ENCODE measurements at places on chromosomes 1 and 21.

DNA sequence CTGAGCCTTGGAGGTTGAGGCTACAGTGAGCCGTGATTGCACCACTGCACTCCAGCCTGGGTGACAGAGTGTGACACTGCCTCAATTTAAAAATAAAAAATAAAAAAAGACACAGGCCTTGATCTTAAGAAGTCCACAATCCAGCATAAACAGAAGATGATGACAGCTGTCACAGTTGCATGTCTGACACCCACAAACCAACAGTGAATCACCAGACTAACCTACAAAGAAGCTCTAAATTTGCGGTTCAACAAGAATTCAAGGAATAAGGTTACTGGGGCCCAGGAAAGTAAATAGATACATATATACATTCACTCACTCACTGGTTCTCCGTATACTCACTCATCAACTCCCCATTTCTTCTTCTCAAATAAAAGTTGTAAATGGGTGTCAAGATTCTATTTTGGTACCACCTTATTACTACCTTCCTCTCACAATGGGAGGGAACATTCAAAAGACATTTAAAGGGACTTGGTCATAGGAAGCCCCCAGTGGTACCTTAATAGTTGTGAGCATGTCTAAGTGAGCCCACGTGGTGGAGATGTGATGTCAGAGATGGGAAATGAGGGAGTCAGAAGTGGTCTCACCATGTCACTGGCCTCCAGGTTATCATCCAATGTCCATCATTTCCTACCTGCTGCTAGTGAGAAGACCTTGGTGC, 66.9 kb upstream of the PRDX6 start:
- DNase-seq = no peak

GRCh38 chr1:151069103-151069486, 1.5 kb upstream of the GABPB2 start:
- no peak for DNase-seq

GRCh38 chr21:29025328-29025713, 853 bp downstream of the USP16 start:
- DNase-seq = no peak

DNA sequence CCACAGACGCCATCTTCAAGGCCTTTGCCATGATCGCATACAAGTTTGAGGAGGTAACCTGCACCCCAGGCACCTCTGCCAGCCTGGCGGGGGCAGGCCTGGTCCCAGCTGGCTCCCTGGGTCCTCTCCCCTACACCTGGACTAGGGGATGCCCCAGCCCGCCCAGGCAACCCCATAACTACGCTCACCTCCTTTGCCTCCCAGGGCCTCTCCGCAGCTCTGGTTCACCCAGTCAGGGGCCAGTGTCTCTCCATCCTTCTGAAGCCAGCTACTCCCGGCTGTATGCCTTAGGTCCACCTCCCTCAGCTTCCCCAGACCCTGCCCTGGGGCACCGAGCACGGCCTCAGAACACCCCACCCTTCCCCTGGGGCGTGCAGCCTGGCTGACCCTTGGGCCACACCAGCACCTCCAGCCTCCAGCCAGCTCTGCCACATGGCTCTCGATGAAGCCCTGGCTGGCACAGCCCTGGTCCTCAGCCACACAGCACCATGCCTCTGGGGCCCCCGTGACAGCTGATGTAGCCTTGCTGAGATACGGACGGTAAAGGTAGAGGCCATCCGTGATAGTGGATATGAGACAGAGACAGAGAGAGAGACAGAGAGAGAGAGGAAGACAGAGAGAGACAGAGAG, 80.4 kb upstream of the COL6A1 start:
- DNase-seq = no peak

GRCh38 chr1:48675251-48675650, 101.4 kb downstream of the BEND5 start:
- no peak for DNase-seq

GRCh38 chr21:30146558-30147282, 19.9 kb downstream of the CLDN17 start:
- no peak for DNase-seq

GRCh38 chr1:11806307-11806936, 431 bp downstream of the CLCN6 start:
- DNase-seq = no peak

GRCh38 chr1:46464915-46465314, 24.7 kb upstream of the DMBX1 start:
- DNase-seq = no peak

All from amygdala (tissue), 56 donors.